ENCODE measurements at places on chromosomes 3 and 15. TPM values are rescaled to one million over a fixed set of nuclear protein-coding genes. Genes with fewer than 3 reads are reported as not detected.
A peak's percentile ranks its signal among the peaks of the same experiment; 100 is the strongest.

DNA sequence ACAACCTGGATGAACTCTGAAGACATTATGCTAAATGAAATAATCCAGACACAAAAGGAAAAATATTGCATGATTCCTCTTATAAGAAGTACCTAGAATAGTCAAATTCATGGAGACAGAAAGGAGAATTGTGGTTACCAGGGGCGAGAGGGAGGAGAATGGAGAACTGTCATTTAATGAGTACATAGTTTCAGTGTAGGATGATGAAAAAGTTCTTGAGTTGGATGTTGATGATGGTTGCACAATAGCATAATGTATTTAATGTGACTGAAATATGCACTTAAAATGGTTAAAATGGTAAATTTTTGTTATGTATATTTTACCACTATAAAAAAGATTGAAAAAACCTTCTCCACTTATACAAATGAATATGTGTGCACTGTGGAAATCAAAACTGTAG lies 469.6 kb downstream of the MAGI1 start:
- no peak for DNase-seq

DNA sequence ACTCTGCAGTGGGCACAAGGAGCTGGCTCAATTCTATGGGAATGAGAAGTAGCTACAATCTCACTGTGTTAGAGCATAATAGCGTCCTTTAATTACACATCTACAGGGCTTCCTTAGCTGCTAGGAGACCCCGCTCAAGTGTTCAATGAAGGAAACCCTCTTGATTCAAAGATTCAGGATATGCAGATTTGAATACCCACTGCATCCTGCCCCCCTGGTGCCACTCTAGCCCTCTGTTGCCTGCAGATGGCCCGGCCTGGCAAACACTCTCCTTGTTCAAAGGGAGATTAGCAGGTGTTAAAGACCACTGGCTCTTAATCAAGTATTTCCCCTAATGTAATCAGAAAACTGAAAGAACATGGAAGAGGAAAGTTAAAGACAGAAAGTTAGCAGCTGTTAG lies 356.6 kb downstream of the VGLL3 start:
- DNase-seq, result no peak

- DNase-seq, result no peak
These were observed 17.1 kb upstream of the HEG1 start for GRCh38 chr3:125072749-125073389.

GRCh38 chr3:154050766-154051165 lies 70.4 kb upstream of the ARHGEF26 start:
- no peak for DNase-seq

GRCh38 chr15:59611276-59612260 lies at the start of gene GCNT3:
Gene GCNT3 (plus strand): TSS chr15:59611783. CDS start chr15:59618239, 6,456 bp downstream.
- DNase-seq, result peak; percentile 49

- no peak for DNase-seq
These were observed 69.6 kb upstream of the MYZAP start for GRCh38 chr15:57522148-57522547.

DNA sequence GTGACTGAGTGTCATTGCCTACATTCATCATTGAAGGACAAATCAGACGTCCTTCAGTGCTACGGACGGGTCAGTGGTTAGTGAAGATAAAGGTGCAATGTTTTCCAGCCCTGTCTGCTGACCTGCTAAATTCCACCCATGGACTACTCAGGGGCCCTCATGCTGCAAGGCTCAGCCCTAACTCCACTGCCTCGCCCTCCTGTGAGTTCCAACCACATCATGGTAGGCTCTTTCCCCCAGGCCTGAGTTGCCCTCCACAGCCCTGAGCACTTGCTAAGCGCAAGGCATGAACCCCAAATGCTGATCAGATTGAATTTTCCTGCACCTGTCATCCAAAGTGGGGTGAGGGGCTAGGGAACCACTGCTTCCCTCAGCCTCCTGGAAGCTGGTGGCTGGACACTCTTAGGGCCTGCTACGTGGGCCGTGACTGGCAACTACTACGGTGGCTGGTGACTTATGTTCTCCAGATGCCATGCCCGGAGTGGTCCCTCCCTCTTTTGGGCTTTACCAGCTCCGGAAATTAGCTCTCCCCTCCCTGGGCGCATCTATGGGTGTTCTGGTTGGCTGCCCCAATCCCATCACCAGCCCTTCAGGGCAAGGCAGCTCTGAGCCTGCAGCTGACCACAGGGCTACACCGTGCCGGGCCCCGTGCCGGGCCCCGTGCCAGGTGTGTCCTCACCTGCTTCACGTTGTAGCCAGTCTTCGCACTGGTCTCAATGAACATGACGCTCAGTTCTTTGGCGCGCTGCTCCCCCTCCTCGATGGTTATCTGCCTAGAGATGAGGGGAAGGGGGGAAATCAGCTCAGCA lies 32.1 kb downstream of the SRPRB start:
- no peak for DNase-seq

GRCh38 chr3:16583551-16583950 lies 21.7 kb downstream of the DAZL start:
- no peak for DNase-seq

DNA sequence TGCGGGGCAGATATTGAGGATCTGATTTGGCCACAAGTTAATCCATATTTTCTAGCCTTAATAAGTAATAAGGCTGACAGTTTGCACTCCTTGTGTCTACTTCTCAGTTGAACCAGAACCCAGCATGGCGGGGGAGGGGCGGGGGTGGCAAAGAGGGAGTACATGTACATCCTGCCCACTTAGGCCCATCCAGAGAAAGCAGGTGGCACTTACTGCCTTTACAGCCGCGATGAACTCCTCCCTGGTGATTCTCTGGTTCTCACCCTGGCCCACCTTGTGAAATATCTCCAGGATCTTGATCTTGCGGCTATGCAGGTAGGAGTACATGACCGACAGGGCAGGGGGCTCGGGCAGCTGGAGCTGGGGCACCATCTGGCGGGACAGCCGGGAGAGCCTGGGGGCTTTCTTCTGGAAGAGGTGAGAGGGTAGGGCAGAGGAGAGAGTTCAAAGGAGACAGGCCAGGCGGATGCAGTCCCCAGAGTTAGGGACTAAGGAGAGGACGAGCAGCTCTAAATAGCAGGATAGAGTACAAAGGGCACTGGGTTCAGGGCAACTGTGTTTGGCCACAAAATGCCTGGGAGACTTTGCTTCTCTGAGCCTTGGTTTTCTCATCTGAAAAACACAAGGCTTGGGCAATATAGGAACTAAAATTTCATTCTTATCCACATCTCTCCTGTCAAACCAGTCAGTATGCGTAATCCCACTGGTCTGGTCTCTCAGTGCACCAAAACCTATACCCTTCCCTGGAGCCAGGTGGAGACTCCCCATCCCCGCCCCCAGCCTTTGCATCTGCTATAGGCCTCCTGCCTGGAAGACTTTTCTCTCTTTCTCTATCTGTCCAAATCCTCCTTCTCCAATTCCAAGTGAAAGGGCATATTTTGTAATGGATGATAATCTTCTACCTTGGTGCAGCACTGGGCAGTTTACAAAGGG lies 10.1 kb downstream of the EFCAB12 start:
- DNase-seq, result no peak

GRCh38 chr3:179473565-179473964 lies 22.3 kb upstream of the GNB4 start:
- no peak for DNase-seq

DNA sequence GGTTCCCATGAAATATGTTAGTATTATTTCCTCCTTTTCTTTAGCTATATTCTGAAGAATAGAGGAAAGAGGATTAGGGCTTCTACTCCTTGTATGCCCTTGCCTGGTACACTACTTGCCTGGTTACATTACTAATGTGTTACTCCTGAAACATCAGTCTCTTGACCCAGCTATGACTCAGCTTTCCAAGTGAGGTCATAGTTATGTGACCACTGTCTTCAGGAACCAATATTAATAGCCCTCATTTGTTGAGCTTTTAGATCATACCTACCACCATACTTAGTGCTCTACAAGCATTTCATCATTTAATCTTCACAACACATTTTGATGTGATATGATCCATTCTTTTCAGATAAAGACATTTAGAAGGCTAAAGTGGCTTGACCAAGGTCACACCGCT lies 60.3 kb downstream of the CMSS1 start:
- peak; percentile 66 for DNase-seq

DNA sequence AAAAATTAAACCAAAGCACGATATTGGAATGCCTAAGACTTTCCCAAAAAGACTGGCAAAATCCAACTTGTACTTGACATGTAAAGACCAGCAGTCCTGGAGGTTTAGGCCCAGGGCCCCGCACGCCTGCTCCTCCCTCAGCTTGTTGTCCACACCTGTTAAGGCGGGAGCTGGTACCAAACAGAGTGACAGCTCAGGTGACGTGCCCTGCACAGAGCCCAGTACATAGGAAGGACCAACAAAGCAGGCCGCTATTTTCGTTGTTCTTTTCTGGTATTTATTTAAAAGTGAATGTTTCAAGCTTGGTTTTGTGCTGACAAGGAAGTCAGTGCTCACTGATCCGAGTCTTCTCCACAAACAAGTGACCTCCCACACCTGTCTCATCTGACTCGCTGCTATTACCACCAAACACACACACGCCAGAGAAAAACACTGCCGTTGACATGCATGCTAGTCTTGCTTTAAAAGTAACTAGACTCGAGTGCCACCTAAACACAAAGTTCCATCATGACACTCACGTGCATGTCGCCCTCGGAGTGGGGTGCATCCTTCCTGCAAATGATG lies 50.2 kb downstream of the HERC2 start:
- DNase-seq, result no peak

GRCh38 chr3:14801668-14802380 lies 16.9 kb upstream of the FGD5 start:
- no peak for DNase-seq

DNA sequence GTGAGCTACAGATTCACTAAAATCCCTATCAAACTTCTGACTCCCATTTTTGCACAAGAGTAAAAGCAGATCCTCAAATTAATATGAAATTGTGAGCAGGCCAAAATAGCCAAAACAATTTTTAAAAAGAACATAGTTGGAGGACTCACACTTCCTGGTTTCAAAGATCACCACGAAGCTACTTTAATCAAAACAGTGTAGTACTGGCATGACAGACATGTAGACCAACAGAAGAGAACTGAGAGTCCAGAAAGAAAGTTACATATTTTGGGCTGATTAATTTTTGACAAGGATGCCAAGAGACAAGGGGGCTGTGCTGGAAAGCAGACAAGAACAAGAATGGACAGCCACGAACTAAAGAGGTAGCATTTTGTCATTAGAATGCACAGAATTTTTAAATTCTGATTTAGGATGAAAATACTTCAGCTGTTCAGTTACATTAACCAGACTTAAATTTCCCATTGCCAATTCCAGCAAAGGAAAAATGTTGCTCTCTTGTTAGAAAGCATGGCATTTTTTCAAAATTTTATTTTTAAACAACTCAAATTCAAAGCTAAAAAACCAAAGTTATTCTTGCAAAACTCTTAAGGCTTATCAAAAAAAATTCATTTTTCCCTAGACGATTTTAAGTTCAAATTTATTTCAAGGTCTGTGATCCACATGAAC lies 14.0 kb downstream of the RYK start:
- peak; percentile 56 for DNase-seq

DNA sequence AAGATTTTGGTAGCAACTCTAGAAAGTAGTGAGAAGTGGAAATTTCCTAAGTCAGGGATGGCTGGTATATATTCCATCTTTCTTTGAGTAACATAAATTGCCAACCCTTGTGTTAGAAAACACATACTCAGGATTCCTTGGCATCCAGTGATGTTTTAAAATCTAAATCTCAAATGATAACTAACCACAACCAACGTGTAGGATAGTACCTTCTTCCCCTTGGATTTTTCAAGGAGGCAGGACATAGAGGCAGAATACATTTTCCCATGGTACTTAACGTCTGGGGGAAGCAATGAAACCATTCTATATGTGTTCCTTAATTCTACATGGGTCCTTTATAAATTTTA lies 93.4 kb downstream of the WDR76 start:
- peak; percentile 69 for DNase-seq

GRCh38 chr3:186427627-186428281 lies 65.7 kb upstream of the DGKG start:
- DNase-seq, result no peak

GRCh38 chr3:134001251-134001650 lies 28.5 kb downstream of the SLCO2A1 start:
- DNase-seq, result no peak

Gene CCDC9B
- 16.2 TPM for total RNA-seq

Gene PRKAR2A
- 43.4 TPM for total RNA-seq

Gene LMCD1
- total RNA-seq, result 22.4 TPM

Measured in fibroblast of the aortic adventitia (primary cell).